ENCODE measurements at places on chromosomes 16 and 17. TPM values are rescaled to one million over a fixed set of nuclear protein-coding genes. Genes with fewer than 3 reads are reported as not detected.

Gene TBC1D3C
- total RNA-seq: not detected

Gene LHX1
- not detected for total RNA-seq

Gene RGS11
- 4.5 TPM for total RNA-seq

Gene CTDNEP1
- total RNA-seq: 116 TPM

Gene CCL14
- 46.9 TPM for total RNA-seq

Gene EFCAB5
- 1.6 TPM for total RNA-seq

Gene SEPTIN12
- total RNA-seq: not detected

Gene MILR1
- total RNA-seq: 11.0 TPM

Gene SNAI3
- total RNA-seq: 1.8 TPM

Gene KRT9
- total RNA-seq: not detected

Gene UBB
- 1,159 TPM for total RNA-seq

Gene MAP2K6
- total RNA-seq: 10.6 TPM

Gene KRT25
- total RNA-seq: not detected

Gene UTS2R
- not detected for total RNA-seq
